Sigmoid colon (tissue), 7 donors: ENCODE measurements at places on chromosomes 11 and 22. TPM values are rescaled to one million over a fixed set of nuclear protein-coding genes. Genes with fewer than 3 reads are reported as not detected.

Gene GVQW3
- polyA plus RNA-seq: 0.60 TPM

Gene DTX4
- polyA plus RNA-seq: 21.0 TPM

Gene DRICH1
- polyA plus RNA-seq: not detected

Gene SCGB1A1
- polyA plus RNA-seq: 11.4 TPM

Gene KCTD17
- polyA plus RNA-seq: 23.4 TPM

Gene GGTLC3
- polyA plus RNA-seq: not detected

Gene SCGB1D2
- polyA plus RNA-seq: not detected

Gene FOLR2
- 17.4 TPM for polyA plus RNA-seq

Gene SERPING1
- 24.5 TPM for polyA plus RNA-seq

Gene RTCB
- polyA plus RNA-seq: 149 TPM

Gene PHRF1
- polyA plus RNA-seq: 29.3 TPM

Gene PIWIL4
- polyA plus RNA-seq: 5.4 TPM

Gene HDAC10
- polyA plus RNA-seq: 8.8 TPM

Gene NCAM1
- polyA plus RNA-seq: 0.46 TPM

Gene SESN3
- 2.1 TPM for polyA plus RNA-seq

Gene LRRC4C
- polyA plus RNA-seq: 1.2 TPM
